ENCODE measurements at places on chromosomes 6 and 20.

GRCh38 chr6:47733879-47734558 is 35.6 kb downstream of the ADGRF4 start:
- no peak for DNase-seq

DNA sequence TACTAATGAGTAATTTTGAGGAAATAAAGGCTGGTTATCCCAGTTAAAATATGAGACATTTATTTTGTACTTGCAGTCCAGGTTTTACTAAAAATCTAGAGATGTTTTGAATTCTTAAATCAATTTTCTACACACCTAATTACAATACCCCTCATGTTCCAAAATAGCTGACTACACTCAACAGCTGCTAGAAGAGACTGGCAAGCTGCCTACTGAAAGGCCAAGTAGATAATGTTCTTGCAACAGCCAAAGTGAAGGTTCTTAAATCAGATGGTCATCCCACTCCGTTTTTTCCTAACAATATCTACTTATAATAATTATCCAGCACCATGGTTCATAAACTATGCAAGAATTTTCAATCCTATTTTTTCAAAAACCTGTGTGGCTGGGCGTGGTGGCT is 69.0 kb downstream of the DTNBP1 start:
- DNase-seq, result no peak

DNA sequence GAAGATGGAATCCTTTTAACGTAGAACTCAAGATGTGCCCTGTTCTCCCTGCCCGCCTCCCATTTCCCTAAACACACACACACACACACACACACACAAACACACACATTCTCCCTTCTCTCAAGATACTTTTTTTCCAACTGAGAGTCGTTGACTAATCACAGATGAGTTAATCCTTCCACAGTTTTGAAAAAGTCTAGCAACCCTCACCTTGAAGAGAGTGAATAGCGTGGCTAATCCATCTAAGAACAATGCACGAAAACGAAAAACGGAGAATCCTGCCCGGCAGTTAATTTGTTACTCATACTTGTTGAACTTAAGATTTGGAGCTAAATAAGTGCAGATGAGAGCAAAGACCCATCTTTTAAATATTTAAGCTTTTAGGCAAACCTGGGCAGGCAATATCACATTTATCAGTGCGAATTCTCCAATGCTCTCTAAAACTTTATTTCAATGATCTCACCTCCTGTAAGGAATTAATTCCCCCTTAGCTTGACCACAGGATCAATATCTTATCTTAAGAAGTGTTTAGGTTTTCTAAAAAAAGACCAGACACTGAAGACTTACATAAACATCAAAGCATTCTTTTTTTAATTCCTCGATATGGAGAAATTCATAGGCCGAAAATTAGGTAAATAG is 1.1 kb downstream of the AGPAT4 start:
- no peak for DNase-seq

DNA sequence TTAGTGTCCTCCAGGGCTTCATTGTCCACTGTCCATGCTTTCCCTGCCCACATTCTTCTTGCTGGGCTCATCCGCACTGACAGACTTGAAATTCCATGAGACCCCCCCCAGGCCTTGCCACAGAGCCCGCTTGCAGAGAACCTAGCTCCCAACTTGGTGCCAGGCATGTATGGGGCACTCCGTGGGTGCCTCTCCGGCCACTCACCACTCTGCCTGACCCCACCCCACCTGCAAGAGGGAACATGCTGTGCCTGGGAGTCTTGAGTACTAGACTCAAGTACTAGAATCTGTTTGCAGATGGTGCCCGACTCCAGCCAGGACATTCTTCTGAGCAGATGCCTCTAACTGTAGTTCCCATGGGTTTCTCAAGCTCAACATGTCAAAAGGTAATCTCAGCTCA is 47.9 kb downstream of the TRERF1 start:
- DNase-seq, result no peak

- no peak for DNase-seq
Observed at GRCh38 chr6:150622476-150622875, 22.8 kb downstream of the PLEKHG1 start.

GRCh38 chr6:83155794-83156193 is 37.3 kb downstream of the PGM3 start:
- DNase-seq, result no peak

GRCh38 chr6:137307163-137307854 is 88.1 kb upstream of the IFNGR1 start:
- DNase-seq, result no peak

DNA sequence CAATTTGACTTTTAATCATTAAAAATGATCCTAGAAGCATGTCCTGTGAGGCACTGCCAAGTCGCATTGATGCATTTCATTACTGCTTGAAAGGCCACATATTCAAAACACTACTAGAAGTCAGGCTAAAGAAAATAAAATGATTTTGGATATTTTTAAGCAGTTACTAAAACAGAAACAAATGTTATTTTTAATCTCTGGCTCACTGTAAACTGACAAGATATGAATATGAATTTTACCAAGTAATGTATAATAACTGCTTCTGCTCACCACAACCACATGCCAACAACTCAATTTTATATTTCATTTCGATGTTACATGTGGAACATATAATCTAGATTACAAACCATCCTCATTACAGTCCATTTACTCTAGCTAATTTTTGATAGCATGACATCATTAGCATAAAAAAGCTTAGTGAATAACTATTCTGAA is 90.6 kb downstream of the ATXN1 start:
- DNase-seq, result no peak

DNA sequence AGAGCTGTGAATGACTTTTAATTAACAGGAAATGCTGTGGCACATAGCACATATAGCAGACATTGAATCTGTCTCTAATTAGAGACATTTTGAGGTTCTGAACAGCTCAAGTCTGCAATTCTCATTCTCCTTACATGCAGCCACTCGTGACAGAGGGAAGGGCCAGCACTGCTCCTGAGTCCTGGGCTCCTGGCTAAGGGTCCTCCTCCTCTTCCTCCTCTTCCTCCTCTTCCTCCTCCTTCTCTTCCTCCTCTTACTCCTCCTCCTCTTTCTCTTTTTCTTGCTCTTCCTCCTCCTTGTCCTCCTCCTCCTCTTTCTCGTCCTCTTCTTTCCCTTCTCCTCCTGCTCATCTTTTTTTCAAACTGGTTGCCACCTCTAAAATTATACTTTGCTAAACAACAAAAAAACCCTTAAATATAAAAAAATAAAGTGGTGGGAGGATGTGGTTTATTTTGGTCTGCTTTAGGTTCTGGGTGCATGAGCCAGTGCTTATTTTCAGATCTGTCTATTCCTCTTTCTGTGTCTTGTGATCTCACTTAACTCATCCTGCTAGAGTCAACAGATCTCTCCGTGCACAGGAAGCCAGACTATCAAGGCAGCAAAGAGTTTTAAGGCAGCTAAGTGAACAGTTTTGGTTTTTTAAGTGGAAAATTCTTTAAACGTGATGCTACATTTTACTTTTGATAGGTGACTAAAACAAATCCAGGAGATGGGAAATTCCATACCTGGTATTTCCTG is 159.3 kb downstream of the CD83 start:
- DNase-seq, result no peak

DNA sequence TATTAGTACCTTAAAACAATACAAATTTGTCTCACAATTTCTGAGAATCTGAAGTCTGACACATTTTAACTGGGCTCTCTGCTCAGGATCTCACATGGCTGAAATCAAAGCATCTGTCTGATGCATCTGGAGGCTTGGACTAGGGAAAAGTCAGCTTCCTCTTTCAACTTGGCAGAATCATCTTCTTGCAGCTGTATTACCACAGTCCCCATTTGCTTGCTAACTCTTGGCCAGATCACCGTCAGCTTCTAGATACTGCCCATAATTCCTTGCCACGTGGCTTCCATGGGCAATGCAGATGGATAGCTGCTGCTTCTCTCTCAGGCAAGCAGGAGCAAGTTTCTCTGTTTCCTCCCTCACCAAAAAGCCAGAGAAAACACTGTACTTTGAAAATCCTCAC is 1106.4 kb upstream of the CITED2 start:
- DNase-seq, result no peak

DNA sequence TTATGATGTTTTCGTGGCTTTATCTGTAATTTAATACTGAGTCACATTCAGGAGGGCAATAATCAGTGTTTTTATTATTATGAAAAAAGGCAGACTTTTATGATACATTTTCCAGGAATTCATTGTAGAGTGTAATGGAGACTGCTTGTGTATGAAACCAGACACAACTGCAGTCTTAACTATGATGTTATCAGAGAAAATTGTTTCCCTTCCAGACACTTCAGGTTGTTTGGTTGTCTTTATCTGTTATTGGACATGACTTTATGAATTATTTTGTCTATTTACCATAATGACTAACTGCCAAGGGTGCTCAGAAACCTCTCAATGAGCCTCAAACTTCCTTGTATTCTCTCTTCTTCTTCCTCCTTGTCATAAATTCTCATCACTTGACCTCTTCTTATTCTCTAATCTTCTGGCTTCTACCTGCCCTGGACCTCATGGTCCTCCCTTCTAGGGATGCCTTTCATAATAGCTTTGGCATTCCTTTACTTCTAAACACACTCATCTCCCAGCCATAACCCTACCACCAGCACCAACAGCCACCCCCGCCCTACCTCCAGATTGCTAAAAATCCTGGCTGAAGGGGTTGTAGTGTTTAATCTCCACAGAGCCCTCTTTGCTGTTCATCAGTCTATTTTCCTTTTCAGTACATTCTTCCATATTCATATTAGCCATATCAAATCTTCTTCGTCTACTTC is 492.5 kb downstream of the CDKAL1 start:
- DNase-seq, result peak; percentile 62

- DNase-seq, result no peak
Observed at GRCh38 chr6:85798931-85799652, 156.4 kb upstream of the SYNCRIP start.

DNA sequence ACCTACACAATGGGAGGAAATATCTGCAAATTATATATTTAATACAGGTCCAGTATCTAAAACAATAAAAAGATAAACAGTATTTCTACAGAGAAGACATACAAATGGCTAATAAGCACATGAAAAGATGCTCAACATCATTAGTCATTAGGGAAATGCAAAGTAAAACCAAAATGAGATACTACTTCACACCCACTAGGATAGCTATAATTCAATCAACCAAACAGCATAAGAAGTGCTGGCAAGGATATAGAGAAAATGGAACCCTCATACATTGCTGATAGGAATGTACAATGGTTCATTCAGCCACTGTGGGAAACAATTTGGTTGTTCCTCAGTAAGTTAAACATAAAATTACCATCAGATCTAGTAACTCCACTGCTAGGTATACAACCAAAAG is 48.7 kb downstream of the NUDT3 start:
- DNase-seq, result no peak

GRCh38 chr20:57594092-57594951 is 25.9 kb downstream of the ZBP1 start:
- no peak for DNase-seq

- DNase-seq, result no peak
Observed at GRCh38 chr6:134398453-134398852, 80.5 kb upstream of the SGK1 start.

GRCh38 chr6:124765280-124765679 is 197.0 kb upstream of the RNF217 start:
- no peak for DNase-seq

DNA sequence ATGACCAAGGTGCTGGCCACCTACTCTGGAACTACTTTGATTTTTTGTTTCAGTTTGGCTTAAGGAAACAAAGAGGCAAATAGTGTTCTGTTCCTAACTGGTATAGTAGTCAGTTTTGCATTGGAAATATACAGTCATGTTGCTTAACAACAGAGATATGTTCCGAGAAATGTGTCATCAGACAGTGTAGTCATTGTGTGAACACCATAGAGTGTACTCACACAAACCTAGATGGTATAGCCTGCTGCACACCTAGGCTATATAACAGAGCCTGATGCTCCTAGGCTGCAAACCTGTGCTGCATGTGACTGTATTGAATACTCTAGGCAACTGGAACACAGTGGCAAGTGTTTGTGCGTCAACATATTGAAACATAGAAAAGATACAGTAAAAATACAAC is 80.4 kb downstream of the ARID1B start:
- no peak for DNase-seq

GRCh38 chr6:88491266-88491880 is 325.2 kb upstream of the CNR1 start:
- DNase-seq, result no peak

DNA sequence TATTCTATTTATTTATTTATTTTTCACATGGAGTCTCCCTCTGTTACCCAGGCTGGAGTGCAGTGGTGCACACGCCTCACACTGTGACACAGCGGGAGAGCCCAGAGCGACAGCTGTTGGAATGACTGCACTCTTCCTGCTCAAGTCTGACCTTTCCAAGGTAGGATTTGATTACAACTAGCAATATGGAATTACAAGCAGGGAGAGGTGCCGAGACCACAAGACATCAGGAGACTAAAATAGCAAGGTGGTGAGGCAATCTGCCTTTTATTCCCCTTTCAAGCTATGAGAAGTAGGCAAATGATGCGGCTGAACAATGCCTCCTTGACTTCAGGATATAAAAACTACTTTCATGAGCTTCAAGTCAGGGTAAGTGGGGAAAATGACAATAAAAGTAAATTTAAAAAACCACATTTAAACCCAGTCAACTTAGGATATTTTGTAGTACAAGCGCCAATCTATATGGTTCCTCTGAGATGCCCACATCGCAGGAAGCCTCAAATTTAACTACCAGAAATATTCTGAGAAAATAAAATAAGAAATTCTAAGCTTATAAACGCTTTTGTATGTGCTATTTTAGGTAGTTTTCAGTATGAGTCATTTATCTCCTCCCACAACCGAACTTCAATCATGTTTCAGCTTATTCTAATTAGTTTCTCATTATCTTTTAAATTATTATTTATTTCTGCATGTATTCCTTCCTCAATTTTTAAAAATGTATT is 146.9 kb upstream of the SGK1 start:
- no peak for DNase-seq

DNA sequence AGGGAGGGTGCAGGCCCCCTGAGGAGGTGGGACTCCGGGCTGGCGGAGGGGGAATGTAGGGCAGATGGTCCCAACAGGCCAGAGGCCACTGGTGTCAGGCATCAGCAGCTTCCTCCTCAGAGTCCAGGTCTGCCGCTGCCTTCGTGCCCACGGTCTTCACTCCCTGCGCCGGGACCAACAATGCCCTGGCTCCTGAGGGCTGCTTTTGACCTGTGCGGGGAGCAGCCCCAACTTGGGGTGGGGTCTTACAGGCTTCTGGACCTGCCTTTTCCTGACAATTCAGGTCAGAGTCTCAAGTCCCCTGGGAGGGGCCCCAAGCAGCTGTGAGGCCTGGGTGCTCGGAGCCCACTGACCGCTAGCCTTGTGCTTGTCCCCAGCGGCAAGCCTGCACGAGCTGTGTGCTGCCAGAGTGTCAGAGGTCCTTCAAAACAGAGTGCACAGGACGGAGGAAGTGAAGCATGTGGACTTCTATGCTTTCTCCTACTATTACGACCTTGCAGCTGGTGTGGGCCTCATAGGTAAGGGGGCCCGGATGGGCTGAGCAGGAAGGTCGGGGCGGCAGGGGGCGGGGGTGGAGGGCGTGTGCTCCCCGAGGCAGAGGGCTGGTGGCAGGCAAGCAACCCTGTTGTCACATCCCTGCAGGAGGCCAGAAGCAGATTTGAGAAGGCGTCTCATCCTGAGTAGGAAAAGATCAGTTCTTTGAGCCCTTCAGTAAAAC is 25.3 kb upstream of the PYGB start:
- DNase-seq, result no peak

- DNase-seq, result no peak
Observed at GRCh38 chr6:2196079-2196679, 49.2 kb downstream of the GMDS start.
